Endodermal cell (in vitro differentiated cells): ENCODE measurements at places on chromosomes 4 and X. TPM values are rescaled to one million over a fixed set of nuclear protein-coding genes. Genes with fewer than 3 reads are reported as not detected.

DNA sequence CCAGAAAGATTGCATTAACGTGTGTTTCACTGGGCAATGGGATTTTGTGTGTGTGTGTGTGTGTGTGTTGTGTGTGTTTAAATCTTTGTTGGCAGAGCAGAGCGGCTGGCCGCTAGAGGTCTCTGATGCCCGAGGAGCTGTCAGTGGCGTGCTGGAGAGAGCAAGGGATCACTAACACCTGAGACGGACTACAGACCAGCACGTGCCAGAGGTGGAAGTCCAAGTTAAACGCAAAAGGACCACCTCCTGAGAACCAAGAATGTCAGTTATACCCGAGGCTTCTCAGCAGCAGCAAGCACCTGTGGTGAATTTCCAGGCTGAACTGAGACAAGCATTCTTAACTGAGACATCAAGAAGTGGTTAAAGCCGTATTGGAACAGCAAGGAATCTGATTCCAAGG is 9.0 kb upstream of the SLC25A14 start:
- DNase-seq, result peak; percentile 88

- DNase-seq, result no peak
Observed at GRCh38 chr4:141350122-141350905, 129.6 kb downstream of the ZNF330 start.

DNA sequence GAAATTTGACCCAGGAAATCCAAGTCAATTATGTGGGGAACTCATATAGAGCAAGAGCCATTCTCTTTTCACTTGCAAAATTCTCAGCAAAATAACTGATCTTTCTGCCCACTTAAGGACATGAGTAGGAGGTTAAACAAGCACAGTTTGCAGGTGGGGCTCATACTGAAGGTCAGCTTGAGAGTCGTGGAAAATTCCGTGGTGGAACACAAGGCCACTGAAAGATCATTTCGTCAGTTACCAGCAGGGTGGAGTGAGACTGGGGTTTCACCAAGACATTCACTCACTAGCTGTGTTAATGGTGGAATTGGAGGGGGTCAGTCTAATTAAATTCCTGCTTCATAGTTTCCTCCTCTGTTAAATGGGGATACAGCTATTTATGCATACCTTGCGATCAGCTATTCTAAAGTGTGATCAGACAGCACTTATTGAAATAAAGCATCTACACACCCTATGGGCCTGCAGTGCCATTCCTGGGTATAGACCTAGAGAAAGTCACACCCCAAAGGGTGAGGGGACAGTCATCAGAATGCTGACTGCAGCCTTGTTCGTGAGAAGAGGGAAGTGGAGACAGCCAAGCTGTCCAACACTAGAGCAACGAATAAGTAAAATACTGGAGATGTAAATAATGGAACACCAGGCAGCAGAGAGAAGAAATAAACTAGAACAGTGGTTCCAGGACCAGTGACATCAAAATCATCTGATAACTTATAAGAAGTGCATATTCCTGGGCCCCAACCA is 42.7 kb upstream of the CLNK start:
- no peak for DNase-seq

DNA sequence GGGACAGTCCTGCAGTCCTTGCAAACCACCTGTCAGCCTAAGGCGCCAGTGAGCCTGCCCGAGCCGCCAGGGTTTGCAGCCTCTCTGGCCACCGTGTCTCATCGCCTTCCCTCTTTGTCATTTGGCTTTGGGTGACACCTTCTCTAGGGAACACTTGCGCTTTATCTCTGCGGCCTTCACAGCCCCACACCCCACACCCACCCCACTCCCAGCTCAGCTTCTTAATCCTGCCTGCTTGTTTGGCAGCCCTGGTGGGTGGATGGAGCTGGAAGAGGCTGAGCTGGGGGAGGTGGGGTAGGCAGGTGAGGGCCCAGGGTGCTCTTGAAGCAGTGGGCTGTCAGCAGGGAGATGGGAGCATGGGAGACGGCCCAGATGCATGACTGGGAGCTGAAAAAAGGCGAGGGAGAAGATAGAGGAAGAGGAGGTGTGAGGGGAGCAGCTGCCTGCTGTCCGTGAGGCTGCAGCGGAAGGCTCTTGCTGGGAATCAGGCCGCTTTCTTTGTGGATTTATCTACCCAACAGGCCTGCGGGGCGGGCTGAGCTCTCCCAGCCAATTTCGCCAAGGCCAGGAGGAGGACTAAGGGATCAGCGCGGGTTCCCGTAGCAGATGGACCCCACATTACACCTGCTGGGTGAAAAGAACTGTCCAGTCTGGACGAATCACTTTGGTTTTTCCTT is 97.5 kb upstream of the STOX2 start:
- no peak for DNase-seq

DNA sequence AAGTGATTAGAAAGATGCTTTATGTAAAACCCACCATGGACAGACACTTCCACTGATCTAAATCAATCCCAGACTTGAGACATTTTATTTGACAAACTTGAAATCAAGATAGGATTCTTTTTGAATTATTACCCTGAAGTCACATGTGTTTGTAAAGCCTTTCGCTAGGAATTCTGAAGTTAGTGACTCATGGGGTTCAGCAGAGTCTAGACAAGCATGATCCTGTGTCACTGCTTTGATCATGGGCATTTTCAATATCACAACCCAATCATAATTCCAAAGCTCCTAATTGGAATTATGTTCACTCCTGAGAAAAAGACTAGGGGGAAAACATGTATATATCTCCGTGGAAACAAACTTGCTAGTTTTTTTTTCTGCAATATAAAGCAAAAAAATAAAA is 67.5 kb upstream of the BMP3 start:
- no peak for DNase-seq

DNA sequence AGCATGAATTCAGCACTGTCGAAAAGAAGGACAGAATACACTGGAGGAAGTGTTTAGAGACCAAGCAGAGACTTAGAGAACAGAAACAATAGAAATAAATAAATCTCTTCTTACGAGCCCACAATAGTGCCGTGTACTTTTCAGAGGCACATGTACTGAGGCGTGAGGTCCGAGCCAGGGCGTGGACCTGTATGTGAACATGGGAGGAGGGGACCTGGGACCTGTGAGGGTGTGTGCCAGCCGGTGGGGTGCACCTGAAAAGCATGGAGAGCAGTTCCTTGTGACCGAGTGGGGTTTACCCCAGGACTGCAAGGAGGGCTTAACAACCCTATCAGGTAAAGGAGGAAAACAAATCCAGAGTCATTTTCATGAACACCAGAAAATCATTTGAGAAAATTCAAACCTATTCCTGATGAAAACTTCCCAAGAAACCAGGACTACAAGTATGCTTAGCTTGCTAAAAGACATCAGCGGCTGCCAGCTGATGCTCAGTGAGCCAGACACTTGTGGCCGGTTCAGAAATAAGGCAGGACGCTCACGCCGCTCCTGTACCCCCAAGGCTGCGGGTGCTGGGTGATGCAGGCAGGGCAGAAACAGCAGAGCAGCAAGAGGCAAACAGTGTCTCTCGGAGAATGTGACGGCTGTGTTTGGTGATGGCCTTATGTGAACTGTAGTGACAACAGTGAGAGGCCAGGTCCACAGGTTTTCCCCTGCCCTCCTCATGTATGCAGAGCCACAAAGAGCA is 37.1 kb downstream of the NELFA start:
- DNase-seq, result no peak

DNA sequence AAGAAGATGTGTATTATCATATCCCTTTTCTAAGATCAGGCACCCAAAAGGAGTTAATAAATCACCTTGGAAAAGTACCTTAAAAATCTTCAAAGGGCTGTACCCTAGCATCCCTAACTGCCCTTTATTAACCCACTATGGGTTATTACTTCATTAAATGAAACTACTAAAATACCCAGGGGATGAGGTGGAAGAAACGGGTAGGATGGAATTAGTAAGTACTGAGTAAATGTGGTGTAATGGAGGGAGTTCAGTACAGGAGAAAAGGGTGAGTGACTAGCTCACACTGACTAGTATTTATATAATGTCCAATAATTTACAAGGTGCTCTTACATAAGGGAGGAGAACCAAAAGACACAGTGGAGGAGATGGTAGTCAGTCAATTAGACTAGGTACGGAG is 51.0 kb upstream of the RASGEF1B start:
- no peak for DNase-seq

Gene CLDN2
- not detected in 2 replicates for total RNA-seq

Gene VEGFC
- 0.52 and 0.95 TPM in 2 replicates for total RNA-seq

DNA sequence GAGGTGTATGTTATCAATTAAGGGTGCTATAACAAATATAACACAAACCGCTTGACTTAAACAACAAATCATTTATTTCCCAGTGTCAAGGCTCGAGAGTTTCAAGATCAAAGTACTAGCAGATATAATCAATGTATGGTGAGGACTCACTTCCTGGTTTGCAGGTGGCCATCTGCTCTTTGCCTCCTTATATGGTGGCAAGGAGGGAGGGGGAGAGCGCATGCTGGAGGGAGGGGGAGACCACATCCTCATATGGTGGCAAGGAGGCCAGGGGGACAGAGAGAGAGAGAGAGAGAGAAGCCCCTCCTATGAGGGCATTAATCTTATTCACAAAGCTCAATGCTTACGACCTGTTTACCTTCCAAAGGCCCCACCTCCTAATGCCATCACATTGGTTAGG is 372.3 kb upstream of the SPOCK3 start:
- no peak for DNase-seq

- no peak for DNase-seq
Observed at GRCh38 chr4:139054791-139055505, 39.4 kb downstream of the NOCT start.

Gene USP17L27
- total RNA-seq, result not detected in 3 replicates

- DNase-seq, result no peak
Observed at GRCh38 chrX:16320765-16321355, 153.6 kb downstream of the MAGEB17 start.

DNA sequence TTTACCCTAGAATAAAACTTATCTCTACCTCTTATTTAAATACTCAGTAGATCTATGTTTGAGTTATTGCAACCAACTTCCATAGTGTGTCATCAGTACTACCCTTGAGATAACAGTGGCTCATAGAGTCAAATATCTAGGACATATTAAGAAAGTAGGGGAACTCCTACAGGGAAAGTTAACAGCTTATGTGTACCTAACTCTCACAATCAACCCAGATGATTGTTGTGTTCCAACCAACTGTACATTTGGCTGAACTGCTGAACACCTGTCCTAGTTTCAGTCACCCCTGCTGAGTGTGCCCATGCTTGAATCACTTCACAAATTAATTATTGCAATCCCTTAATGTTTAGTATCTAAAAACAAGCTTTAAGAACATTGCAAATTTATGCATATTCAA is 244.2 kb upstream of the GRID2 start:
- no peak for DNase-seq
